ENCODE measurements at places on chromosomes 3 and 15. TPM values are rescaled to one million over a fixed set of nuclear protein-coding genes. Genes with fewer than 3 reads are reported as not detected.

The PCSK6 gene
- total RNA-seq = 2.1 TPM

- DNase-seq = no peak
Observed at GRCh38 chr3:45131201-45131600, 15.0 kb downstream of the CDCP1 start.

GRCh38 chr15:45134682-45135604 is 5.1 kb downstream of the DUOX1 start:
- DNase-seq = peak; percentile 48

- DNase-seq = no peak
Observed at GRCh38 chr3:47022641-47023071, 43.2 kb downstream of the NBEAL2 start.

GRCh38 chr15:92661069-92661468 is 5.5 kb upstream of the FAM174B start:
- DNase-seq = no peak

DNA sequence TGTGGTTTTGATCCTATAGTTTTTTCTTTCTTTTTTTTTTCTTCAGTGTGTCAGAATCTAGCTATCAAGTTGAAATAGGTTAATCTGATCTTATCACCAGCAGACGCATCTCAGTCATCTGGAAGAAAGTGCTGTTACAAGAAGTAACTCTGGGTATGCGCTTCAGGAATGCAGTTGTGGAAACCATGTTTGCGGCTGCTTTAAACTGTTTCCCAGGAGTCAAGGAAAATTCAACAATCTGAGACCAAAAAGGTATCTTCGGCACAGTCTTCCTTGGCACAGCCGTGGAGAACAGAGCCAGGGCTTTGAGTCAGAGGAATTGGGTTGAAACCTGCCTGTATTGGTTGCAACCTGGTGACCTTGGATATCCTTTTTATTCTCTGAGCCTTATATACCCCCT is 59.9 kb downstream of the CD47 start:
- no peak for DNase-seq

Data from activated naive CD8-positive, alpha-beta T cell treated with anti-CD3 and anti-CD28 coated beads, Interleukin-2, amount 10 ng/mL, durations not matched to agents 7 days and 5 days (primary cell).